Stimulated activated CD4-positive, alpha-beta T cell treated with anti-CD3 and anti-CD28 coated beads, Interleukin-2, amount 100 ng/mL, for 4 hours (primary cell): ENCODE measurements at places on chromosomes 11 and 22.

- DNase-seq, result no peak
These were observed 192.5 kb downstream of the DDX10 start for GRCh38 chr11:108857382-108857781.

DNA sequence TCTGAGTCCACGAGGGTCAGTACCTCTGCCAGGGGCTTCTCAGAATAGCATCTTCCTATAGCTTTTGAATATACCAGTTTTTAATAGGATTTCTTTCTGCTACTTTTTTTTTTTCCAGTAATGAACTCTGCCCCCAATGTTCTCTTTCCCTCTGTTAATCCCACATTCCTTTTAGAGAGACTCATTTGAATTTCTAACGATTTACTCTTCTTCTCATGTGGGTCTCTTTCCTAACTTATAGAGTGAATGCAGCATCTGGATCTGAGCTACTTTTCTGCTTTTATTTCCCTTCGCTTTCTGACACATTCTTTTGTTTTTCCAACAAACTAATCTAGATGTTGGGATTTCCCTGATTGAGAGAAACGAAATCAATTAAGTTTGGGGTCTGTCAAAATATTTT, 71.4 kb downstream of the INSC start:
- DNase-seq, result no peak

DNA sequence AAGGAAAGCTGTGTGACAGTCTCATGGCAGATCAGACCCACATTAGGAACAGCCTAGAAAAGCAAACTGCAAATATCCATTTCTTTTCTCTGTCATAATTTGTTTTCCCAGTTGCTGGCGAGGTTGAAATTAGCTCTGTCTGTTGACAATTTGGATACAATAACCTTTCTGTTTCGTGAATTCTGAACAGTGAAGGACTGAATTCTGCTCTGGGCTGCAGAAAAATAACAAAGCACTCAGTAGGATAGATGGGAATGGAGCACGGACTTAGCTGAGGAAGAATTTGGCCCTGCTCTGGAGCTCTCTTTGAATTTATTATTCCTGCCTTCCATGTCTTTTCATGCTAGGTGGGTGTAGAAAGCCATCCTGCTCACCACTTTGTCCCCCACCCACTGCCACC, 140.3 kb downstream of the RRAS2 start:
- no peak for DNase-seq

DNA sequence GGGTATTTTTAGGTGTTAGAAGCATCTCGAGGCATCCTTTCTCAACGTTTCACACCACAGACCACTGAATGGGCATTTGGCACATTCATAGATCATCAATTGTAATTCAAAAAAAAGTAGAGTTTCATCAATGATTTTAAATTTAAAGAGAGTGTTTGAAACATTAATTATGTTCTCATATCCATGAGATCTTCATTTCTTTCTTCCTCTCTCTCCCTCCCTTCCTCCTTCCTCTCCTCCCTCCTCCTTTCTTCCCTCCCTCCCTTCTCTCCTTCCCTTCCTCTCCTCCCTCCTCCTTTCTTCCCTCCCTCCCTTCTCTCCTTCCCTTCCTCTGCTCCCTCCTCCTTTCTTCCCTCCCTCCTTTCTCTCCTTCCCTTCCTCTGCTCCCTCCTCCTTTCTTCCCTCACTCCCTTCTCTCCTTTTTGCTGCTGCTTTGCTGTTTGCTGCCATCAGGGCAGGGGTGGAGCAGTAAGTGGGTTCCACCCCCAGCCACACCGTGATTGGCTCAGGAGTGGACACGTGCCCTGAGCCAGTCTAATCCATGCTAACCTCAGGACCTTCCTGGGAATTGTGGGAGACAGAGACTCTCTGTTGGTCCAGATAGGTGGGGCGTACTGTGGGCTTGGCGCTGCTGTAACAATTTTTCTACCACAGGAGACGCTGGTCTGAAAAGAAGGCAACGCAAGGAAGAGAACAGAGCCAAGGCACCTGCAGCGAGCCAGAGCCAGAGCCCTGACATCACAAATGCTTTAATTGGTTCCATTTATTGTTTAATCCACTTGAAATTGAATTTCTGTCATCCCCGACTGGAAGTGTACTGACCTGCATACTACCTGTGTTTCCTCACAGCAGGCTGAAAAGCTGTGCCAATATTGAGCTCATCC, 33.7 kb upstream of the APOBEC3A start:
- DNase-seq, result no peak

GRCh38 chr11:129709801-129710398, 105.7 kb upstream of the TMEM45B start:
- no peak for DNase-seq

- no peak for DNase-seq
These were observed 22.7 kb upstream of the PLEKHB1 start for GRCh38 chr11:73623686-73624085.

- DNase-seq, result no peak
These were observed 30.7 kb upstream of the MUC5AC start for GRCh38 chr11:1126935-1127663.

DNA sequence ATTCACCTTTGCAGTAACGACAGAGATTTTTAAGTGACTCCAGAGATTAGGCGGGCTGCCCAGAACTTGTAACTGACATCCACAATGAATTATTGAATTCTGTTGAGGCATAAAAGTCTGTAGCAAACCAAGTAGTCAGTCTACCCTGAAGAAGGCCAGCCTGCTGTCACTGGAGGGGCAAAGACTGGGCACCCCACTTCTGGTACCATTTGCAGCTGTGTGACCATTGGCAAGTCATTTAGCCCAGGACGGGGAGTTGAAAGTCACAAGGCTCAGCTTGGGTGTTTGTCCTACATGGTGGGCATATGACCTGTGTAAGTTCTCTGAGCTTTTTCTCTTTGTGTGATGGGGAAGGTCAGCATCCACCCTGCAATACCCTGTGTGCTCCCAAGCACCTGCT, 119.4 kb downstream of the ARHGAP8 start:
- no peak for DNase-seq

DNA sequence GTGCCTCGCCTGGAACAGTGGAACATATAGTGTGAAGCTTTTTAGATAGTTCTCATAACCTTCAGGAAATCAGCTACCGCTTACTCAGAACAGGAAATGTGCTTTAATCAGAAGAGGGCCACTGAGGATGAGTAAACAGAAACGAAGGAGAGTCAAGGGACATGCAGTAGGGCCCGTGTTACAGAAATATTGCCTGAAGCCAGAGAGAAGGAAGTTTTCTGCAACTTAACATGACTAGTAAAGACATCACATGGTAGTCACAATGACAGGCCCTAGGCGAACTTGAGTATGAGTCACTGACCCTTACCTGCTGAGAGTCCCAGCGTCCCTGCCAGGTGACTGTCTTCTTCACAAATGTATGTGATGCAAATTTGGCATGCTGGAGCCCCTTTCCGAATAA, 39.4 kb downstream of the CARD18 start:
- no peak for DNase-seq

DNA sequence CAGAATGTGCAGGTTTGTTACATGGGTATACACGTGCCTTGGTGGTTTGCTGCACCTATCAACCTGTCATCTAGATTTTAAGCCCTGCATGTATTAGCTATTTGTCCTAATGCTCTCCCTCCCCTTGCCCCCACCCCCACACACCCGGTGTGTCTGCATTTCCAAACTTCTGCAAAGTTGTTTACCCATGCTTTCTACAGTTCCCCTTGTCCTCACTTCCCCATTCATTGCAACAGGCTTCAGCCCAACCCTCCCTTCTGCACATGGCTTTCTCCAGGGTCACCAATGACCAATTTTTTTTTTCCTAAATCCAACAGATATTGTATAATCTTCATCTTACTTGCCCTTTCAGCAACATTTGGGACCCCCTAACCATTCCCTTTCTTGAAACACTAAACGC, 32.0 kb upstream of the NUP50 start:
- DNase-seq, result no peak

GRCh38 chr11:16155448-16155847, 200.9 kb downstream of the SOX6 start:
- no peak for DNase-seq

DNA sequence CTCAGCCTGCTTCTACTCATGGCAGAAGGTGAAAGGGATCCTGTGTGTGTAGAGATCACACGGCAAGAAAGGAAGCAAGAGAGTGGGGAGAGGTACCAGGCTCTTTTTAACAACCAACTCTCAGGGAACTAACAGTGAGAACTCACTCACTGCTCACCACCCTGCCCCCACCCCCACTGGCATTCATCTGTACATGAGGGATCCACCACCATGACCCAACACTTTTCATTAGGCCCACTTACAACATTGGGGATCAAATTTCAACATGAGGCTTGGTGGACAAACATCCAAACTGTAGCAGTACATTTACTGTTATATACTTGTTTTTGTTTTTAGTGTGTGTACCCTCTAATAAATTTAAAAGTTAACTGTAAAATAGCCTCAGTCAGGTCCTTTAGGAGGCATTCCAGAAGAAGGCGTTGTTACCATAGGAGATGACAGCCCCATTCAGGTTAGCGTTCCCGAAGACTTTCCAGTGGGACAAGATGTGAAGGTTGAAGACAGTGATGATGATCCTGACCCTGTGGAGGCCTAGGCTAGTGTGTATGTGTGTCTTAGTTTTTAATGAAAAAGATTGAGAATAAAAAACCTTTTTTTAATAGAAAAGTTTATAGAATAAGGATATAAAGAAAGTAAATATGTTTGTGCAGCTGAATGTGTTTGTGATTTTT, 11.3 kb downstream of the CUL5 start:
- DNase-seq, result no peak

GRCh38 chr11:59783632-59784090, 26.9 kb downstream of the MRPL16 start:
- DNase-seq, result no peak

GRCh38 chr11:95571718-95572260, 217.8 kb downstream of the FAM76B start:
- no peak for DNase-seq

GRCh38 chr11:636511-637332, at the start of gene DRD4:
Gene DRD4 (plus strand): TSS chr11:637269. CDS start chr11:637305, 36 bp downstream.
- DNase-seq, result no peak

DNA sequence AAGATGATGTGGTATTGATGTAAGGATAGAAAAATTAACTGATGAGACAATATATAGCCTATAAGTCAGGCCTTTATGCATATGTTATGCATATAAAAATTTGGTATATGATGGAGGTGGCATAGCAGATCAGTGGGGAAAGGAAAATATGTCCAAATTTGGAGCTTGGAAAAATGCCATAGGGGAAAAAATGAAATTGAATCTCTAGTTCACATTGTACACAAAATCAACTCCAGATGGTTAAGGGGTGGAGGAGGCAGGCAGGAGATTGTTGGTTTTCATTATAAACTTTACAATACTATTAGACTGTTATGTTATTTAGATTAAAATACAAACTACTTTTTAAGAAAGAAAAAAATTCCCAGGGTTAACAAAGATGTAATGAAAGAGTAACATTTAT, 15.1 kb upstream of the CD3E start:
- no peak for DNase-seq

- DNase-seq, result no peak
These were observed 54.1 kb upstream of the ARHGAP42 start for GRCh38 chr11:100632941-100633452.

DNA sequence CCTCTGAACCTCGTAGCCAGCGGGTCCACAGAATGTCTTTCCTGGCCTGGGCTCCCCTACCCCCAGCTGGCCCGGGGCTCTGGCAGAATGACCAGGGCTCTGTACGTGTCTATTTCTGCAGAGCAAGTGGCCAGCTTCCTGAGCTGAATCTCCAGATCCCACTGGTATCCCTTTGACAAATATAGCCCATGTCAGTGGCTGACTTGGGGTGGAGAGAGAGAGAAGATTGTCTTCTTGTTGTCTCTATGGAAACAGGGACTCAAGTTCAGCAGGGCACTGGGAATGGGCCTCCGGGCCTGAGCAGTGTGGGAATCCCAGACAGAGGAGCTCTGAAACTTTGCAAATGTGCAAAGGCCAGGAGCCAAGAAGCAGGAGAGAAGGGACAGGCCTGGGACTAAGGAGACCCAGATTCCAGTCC, 33.9 kb downstream of the ANO1 start:
- DNase-seq, result no peak

- DNase-seq, result no peak
These were observed 531.7 kb downstream of the BRD1 start for GRCh38 chr22:49295851-49296560.

- DNase-seq, result no peak
These were observed 1.0 kb upstream of the SEC14L4 start for GRCh38 chr22:30506507-30506968.

GRCh38 chr11:20274031-20274430, 89.5 kb upstream of the HTATIP2 start:
- DNase-seq, result no peak

DNA sequence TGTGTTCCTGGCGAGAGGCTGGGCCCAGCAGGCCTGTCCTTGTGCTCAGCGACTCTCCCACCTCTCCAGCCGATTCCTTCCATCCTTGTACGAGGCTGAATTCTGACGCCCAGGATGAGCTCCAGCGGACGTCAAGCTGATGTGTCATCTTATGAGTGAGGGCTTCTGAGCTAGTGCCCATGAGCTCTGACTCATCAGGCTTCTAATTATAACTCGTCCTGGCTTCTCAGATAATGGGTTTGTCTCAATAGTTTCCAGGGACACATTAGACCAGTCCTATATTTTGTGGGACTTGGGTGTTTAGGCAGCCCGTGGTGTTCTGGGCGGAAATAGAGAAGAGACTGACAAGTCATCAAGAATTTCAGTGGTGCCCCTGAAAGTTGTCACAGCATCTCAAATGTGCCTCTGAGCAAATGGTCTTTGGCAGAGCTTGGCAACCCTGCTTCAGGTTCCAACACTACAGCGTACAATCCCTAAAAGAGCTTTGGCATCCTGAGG, 108.2 kb upstream of the CD44 start:
- DNase-seq, result no peak

- no peak for DNase-seq
These were observed 363.0 kb downstream of the CNTN5 start for GRCh38 chr11:99383648-99384245.

DNA sequence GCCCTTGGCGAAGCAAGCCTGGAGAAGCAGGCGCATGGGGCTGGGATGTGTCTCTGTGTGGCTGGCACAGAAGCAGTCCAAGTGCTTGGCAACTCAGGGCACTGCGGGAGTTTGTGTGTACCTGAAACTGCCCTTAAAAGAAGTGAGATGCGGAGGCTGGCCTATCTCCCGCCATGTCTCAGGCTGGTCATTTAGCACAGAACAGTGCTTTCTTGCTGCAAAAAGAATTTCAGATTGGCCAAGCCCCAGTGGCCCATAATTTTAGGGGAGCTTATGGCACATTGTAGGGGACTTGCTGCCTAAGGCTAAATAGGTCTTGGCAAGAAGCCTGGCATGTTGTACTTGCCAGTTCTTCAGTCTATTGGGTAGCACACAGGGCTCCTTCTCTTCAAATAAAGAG, 16.4 kb downstream of the EHF start:
- DNase-seq, result no peak

- no peak for DNase-seq
These were observed 129.7 kb downstream of the LDLRAD3 start for GRCh38 chr11:36073411-36074203.

- DNase-seq, result no peak
These were observed 301.4 kb upstream of the PDGFD start for GRCh38 chr11:104465321-104465720.
